Activated CD4-positive, alpha-beta T cell treated with anti-CD3 and anti-CD28 coated beads for 36 hours (primary cell): ENCODE measurements at places on chromosomes 7 and 10.

- no peak for DNase-seq
Measured at GRCh38 chr10:34397324-34397723, 417.8 kb downstream of the PARD3 start.

- DNase-seq = no peak
Measured at GRCh38 chr10:125699562-125700143, 16.7 kb upstream of the TEX36 start.

DNA sequence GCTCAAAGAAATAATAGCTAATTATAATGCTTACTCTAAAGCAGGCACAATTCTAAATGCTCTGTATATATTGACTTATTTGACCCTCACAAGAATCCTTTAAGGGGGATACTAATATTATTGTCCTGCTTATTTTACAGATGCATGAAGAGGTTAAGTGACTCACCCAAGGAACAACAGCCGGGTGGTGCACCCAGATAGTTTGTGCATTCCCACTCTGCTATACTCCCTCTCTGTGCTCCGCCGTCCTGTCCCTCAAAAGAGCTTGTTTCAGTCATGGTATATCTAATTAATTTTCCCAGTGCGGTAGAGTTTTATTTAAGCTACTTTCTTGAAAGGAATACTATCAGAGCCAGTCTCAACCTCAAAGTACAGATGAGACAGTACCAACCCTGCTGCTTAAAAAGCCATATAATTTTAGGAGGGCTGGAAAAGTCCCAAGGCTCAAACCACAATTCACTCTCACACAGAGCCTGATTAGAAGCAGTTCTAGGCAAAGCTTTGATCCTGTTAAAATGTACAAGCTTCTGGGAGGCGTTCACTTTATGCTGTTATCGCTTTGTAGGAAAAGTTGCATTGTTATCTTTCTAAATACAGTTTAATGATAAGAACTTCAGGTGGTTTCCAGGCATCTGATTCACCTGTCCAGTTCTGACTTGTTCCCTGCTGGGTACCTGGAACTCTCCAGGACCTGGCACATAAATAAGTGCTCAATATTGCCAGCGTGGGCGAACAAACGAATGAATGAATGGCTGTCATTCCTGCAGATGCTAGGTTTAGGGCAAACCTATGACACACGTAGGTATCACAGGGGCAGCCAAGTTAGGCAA lies 261.5 kb upstream of the KLF14 start:
- DNase-seq = peak; percentile 49

DNA sequence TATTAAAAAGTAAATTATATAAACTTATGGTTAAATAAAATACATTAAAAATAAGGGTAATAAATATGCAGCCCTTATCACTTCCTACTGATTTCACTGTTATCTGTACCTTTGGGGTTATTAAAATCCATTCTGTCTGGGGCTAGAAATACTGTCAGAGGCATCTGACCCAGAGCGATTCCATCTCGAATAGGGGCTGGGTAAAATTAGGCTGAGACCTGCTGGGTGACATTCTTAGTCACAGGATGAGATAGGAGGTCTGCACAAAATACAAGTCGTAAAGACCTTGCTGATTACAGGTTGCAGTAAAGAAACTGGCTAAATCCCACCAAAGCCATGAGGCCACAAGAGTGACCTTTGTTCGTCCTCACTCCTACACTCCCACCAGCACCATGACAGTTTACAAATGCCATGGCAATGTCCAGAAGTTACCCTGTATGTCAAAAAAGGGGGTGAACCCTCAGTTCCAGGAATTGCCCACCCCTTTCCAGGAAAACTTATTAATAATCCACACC lies 77.6 kb downstream of the COBL start:
- DNase-seq = no peak

GRCh38 chr10:101683276-101683675 lies 11.7 kb downstream of the FBXW4 start:
- no peak for DNase-seq

- peak; percentile 86 for DNase-seq
Measured at GRCh38 chr10:102835007-102835482, 2.2 kb downstream of the CYP17A1 start.

DNA sequence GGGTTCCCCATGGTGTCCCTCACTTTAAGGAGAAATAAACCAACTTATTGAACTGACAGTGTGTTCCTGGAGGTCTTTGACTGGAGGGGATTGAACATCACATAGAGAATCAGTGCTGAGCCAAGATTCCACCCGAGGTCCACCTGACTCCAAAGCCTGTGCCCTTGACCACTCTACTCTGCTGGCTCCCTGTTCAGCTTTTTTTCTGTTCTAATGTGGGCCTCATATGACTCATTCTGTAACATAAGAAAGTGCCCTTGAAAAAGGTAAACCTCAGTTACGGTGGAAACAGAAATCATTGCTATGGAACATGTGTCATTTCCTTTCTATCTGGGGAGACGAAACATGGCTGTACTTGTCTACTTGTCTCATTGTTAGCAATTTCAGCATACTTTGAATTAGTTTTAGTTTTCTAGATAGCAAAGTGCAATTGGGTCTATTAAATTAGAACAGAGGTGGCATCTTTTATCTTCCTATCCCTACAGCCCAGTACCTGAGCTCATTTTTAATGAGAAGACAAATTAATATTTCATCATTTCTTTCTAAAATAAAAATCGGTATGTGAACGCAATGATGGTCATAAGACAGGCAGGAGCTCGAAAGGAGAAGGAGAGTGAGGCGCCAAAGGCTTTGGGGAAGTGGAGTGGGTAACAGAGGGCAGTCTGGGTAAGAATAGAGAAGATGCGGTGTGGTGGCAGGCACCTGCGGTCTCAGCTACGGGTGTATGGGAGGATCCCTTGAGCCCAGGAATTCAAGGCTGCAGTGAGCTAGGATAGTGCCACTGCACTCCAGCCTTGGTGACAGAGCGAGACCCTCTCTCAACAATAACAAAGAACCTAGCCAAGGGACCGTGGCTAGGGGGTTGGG lies 1.5 kb downstream of the GSDME start:
- DNase-seq = peak; percentile 37

GRCh38 chr10:95350219-95350829 lies 59.5 kb upstream of the PDLIM1 start:
- no peak for DNase-seq

DNA sequence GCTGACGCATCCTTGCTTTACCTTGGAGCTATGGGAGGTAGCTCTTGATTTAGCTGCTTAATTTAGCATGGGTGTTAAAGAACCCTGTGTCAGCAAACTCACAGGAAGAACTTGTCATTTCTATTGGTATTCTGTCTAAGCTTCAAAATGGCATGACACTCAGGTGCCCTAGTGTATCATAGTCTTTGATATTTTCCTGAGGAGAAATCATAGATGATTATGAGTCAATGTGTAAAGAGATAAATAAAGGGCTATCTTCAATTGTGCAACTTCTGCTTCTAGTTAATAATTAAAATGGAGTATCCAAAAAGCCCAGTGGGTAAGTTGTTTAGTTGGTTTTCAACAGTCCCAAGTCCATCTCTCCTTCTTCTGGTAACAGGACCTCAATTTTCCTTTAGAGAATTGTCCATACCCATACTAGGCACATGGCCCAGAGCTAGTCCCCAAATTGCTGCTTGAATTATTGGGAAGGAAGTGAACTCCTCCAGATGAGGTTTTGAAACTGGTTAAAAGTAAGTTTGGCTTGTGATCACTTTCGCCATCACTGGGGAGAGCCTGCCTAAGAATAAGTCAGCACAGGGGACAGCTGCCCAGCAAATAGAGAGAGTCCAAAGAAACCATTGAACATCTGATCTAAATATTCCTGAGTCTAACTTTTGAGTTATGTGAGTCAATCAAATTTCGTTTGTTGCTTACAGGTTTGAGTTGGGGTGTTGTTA lies 169.0 kb upstream of the PHYHIPL start:
- DNase-seq = no peak

DNA sequence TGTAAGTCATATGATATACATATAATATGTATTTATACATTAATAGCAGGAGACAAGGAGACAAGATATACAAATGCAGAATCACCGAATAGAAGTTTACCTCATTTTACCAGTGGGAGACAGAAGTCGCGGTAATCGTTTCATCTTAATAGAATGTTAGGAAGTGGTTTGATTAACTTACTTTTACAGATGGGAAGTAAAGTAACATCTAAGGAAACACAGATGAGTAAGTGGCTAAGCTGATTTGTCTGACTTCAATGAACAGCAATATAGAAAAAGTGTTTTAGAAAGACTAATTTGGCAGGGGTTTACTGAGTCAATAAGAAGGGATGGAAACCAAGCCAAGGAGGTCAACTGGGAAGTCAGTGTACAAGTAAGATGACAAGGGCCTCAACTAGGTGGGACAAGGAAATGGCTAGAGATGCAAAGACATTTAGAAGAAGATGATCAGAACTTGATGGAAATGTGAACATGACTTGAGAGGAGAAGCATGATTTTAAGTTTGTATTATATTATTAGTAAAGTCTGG lies 36.2 kb upstream of the FAM133B start:
- no peak for DNase-seq

- DNase-seq = no peak
Measured at GRCh38 chr10:4633186-4633585, 192.8 kb upstream of the AKR1E2 start.

DNA sequence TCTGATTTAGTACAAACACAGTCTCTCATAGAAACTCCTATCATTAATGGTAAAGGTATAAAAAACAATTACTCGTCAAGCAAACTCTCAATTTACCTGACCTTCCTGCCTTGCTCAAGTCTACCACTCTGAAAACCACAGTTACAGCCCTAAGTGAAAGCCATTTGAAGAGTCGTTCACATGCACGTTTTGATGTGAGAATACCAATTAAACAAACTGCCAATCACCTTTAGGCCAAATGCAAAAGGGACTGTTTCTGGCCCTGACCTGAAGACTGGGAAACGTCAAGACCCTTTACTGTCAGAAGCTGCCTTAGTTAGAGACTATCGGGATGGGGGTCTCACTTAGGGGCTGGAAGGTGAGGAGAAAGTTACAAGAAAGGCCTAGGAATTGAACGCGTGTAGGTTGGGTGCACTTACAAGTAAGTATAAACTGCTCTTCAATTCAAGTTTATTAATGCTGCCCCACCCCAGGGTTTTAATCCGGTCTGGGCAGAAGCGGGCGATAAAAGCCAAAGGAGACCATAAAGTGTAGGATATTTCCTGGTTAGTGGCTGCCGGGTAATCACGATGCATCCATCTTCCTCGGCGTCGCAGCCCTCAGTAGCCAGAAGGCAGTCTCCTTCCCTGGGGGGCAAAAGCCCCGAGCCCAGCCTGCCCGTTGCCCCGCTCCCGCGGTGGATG lies 935 bp downstream of the TM9SF3 start:
- peak; percentile 9 for DNase-seq

- no peak for DNase-seq
Measured at GRCh38 chr7:83751217-83751616, 102.3 kb upstream of the SEMA3E start.

DNA sequence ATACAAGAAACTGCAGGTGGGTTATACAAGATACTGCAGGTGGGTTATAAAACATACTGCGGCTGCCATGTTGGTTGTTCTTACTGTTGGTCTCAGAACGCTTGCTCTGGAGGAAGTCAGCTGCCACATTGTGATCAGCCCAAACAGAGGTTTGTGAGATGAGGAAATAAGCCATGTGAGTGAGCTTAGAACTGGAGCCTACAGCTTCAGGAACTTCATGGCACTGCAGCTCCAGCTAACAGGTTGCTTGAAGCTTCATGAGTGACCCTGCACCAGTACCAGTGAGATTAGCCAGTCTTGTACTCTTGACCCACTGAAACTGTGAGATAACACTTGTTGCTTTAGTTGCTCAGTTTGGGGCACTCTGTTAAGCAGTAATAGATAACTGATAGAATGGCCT lies 74.5 kb upstream of the PRKCQ start:
- DNase-seq = no peak

DNA sequence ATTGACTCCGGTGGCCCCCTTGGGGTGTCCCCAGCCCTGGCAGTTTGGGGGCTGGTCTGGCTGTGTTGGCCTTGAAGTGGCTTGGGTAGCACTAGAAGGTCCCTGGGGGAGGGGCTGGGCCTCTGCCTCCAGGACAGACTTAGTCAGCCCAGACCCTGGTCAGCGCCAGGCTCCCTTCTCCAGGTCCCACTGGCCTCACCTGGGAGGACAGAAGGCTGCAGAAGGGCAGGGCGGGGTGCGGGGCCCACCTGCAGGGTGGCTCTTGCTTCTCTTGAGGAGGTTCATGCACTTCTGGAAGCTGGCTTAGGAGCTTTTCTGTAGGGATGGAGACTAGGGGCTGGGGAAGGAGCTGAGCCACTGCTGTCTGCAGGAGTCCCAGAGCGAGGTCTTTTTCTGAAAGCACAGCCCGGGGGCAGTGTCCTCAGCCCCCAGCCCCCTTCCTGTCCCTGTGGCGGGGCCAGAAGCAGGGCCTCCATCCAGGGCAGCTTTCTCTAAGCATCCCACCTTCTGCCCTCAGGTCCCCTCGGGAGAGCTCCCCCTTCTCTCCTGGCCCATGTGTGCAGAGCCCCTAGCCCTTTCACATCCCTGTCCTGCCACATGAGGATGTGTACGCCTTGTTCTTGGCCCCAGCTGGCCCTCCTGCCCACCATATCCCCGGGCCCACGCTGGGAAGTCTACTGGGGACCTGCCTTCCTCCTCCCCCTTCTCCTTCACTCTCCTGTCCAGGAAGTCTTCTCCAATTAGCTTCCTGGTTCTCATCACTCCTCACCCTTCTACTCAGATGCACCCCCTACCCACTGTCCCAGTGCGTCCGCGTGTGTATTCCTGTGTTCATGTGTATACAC lies 11.0 kb downstream of the TBATA start:
- DNase-seq = no peak

DNA sequence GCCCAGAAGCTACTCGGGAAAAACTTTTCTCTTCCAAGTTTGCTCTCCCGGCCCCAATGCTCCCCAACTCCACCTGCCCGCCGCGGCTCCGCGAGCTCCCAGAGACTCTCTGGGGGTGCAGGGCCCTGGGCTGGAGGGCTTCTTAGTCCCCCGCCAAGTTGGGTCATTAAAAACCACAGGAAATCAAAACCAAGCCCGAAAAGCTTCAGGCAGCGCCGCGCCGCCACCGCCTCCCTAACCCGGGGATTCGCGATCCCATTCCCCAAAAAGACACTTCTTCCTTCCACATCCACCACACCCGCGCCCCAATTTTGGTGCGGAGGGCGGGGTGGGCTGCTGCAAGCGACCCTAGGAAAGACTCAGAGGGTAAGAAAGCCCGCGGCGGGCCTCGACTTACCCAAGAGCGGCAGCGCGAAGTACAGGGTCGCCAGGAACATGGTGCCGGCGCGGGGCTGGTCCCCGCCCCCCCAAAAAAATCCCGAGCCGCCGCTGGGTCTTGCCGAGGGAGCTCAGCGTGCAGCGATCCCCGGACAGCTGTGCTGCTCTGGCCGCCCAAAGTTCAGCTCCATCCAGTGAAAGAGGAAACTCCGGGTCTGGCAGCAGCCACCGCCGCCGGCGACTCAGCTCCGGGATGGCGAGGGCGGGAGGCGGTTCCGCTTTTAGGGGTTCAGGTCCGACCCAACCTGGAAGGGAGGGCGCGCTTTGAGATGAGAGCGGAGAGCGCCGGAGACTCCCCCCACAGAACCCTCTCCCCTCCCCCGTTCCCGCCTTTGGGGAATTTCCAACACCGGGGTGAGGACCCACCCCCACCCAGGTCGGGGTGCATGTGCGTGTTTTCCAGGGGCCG lies 1.2 kb downstream of the GFRA1 start:
- peak; percentile 13 for DNase-seq

- no peak for DNase-seq
Measured at GRCh38 chr10:78462726-78463228, 429.1 kb downstream of the RPS24 start.
